ENCODE measurements at places on chromosomes 7 and 10.

DNA sequence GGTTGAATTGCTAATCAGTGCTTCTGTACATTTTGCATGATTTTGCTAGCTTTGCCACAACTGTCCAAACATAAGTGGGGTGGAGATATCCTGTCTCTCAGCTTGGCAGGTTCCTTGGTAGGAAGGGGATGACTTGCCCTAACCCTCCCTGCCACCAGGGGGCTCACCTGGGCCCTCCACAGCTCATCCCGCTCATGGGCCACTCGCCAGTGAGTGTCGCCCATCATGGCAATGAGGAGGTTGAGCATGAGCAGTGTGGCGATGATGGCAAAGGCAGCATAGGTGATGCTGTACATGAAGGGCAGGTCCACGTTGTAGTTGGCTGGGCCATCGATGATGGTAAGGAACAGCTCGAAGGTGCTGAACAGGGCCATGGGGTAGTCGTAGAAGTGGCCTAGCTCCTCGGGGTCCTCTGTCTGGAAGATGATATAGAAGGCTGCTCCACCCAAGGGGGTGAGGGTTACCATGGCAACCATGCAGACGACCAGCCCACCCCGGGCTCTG lies 12.2 kb downstream of the TRPV6 start:
- no peak overlapping the region for H3K27ac ChIP-seq
- H3K36me3 ChIP-seq, result no peaks in the 10 kb centered on the region
- no peak overlapping the region for H3K4me3 ChIP-seq
- H3K27me3 ChIP-seq, result no peaks in the 10 kb centered on the region

DNA sequence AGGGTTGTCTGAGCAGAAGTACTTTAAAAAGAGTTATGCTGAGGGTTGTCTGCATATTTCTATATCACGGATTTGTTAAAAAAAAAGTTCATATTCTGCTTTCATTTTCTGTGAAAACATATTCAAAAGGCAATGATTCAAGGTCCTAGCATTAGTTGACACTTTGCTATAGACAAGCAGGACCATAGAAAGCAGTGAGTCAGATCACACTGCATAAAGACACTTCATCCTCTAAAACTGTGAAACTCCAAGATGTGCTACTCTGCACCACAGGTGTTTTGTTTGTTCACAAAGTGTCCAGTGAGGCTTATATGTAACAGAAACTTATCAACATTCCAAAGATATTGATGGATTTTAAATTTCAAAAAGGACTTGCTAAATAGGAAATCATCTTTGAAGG lies 47.0 kb downstream of the SPAM1 start:
- H3K27ac ChIP-seq, result no peak overlapping the region
- H3K27me3 ChIP-seq, result no peaks in the 10 kb centered on the region
- no peak for DNase-seq
- H3K4me1 ChIP-seq, result no peaks in the 10 kb centered on the region
- no peaks in the 10 kb centered on the region for H3K36me3 ChIP-seq

DNA sequence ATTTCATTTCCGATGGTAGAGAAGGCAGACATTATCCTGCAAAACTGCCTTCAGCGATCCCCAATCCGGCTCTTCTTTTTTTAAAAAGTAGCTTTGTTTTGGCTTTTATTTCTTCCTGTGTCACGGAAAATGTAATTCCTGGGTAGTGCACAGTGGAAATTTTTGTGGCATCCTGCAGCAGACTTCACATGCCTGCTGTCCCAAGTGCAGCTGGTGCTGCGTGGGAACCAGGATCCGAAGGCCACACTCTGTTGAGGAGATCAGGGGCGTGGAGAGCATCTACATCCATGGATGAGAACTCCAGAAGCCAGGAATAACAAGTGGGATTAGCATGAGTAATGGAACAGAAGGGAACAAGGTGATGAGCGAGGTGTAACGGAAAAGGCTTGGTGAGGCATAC lies 4.6 kb downstream of the VWA2 start:
- H3K27ac ChIP-seq, result peak overlapping the region; percentile 68
- H3K4me1 ChIP-seq, result peaks cover 6% of the 10 kb centered on the region
- DNase-seq, result no peak
- no peak overlapping the region for H3K4me3 ChIP-seq
- no peaks in the 10 kb centered on the region for H3K36me3 ChIP-seq
- no peaks in the 10 kb centered on the region for H3K27me3 ChIP-seq

- no peaks in the 10 kb centered on the region for H3K36me3 ChIP-seq
- no peaks in the 10 kb centered on the region for H3K27me3 ChIP-seq
- DNase-seq, result no peak
- peak overlapping the region; percentile 56 for H3K4me3 ChIP-seq
Observed at GRCh38 chr10:127195041-127195506, 1.3 kb downstream of the INSYN2A start.

DNA sequence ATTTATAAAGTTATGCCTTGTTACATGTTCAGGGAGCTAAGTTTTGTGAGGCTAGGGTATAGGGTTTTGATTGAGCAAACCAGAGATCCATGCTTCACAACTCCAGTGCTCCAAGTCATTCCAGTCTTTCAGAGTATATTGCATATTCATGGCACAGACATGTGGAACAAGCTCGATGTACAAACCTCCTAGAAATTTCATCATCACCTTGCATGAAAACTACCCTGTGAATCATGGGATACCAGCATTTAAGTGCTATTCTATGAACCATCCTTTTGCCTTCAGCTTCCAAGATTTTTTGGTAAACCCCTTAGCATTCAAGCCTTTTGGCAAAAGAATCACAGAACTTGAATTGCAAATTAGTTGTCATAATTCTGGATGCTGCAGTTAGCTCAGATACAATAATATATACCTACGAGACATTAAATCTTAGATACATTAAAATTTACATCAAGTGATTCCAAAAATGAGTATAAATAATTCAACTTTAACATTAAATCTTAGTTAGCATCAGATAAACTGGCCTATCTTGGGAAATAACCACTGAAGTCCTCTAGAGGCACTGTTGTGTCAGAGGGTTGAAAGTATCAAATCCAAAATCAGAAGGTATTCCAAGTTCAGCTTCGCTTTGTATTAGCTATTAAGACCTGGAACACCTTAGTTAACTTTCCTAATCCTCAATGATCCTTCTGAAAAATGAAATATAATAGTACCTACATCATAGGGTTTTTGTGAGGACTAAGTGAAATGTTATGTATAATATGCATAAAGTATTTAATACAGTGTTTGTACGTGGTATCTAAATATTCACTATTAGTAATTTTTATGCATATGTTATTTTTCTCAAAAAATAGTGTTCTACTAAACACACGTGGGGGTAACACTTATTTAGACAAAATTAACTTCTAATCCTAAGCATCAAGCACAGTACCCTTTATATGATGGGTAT lies 55.5 kb upstream of the CABCOCO1 start:
- no peak for DNase-seq
- H3K4me3 ChIP-seq, result no peak overlapping the region
- H3K36me3 ChIP-seq, result no peaks in the 10 kb centered on the region
- H3K27me3 ChIP-seq, result no peaks in the 10 kb centered on the region

GRCh38 chr7:85392326-85392725 lies 205.5 kb upstream of the SEMA3D start:
- no peaks in the 10 kb centered on the region for H3K27me3 ChIP-seq
- DNase-seq, result no peak
- no peaks in the 10 kb centered on the region for H3K36me3 ChIP-seq
- H3K4me1 ChIP-seq, result no peaks in the 10 kb centered on the region

- peak; percentile 46 for DNase-seq
- H3K27me3 ChIP-seq, result no peaks in the 10 kb centered on the region
- H3K36me3 ChIP-seq, result no peaks in the 10 kb centered on the region
Observed at GRCh38 chr7:44151956-44152355, 10.8 kb upstream of the MYL7 start.

DNA sequence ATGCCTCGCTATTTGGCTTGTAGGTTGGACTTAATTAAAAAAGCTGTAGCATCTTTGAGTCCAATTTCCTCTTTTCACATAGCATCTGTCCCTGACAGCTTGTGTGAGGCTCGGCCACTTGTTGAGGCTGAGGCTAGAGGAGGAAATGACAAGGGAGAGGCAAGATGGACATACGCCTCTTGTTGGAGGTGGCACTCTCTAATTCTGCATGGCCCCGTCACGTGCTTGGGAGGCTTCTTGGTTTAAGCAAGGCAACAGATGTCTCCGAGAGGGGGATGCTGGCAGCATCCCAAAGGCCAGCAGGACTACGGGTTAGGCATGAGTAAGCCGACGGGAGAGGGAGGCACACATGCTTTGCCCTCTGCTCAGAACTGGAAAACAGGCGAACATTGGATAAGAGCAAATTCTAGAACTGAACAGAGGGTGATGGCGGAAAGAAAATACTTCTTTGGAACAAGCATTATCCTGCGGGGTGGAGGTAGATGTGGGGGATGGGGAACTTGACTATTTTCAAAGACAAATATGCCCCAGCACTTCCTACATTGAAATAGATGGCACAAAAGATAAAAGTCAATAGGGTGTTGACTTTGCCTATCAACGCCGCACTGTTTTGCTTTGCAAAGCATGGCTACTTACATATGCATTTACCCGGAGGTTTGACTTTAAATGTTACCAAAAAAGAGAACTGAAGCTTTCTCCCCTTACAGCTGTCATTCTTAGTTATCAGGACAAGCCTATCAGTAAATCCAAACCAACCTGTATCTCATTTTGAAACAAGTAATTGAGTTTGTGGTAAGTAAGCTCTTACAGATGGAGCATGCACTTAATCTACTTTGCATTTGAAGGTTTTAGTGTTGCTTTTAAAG lies 94.8 kb downstream of the CHN2 start:
- H3K27me3 ChIP-seq, result no peaks in the 10 kb centered on the region
- H3K4me1 ChIP-seq, result no peaks in the 10 kb centered on the region
- DNase-seq, result no peak
- H3K36me3 ChIP-seq, result no peaks in the 10 kb centered on the region
- H3K4me3 ChIP-seq, result no peak overlapping the region

GRCh38 chr10:132667342-132668047 lies 118.5 kb downstream of the NKX6-2 start:
- DNase-seq, result no peak
- no peaks in the 10 kb centered on the region for H3K27me3 ChIP-seq
- H3K27ac ChIP-seq, result no peak overlapping the region

- H3K4me1 ChIP-seq, result no peaks in the 10 kb centered on the region
- no peak for DNase-seq
- no peaks in the 10 kb centered on the region for H3K27me3 ChIP-seq
- H3K36me3 ChIP-seq, result no peaks in the 10 kb centered on the region
- H3K27ac ChIP-seq, result no peak overlapping the region
Observed at GRCh38 chr10:77509391-77509790, 128.2 kb downstream of the KCNMA1 start.

- no peaks in the 10 kb centered on the region for H3K36me3 ChIP-seq
- no peaks in the 10 kb centered on the region for H3K4me1 ChIP-seq
- no peak overlapping the region for H3K27ac ChIP-seq
- no peak overlapping the region for H3K4me3 ChIP-seq
Observed at GRCh38 chr7:151503902-151504714, 15.6 kb downstream of the RHEB start.

- no peaks in the 10 kb centered on the region for H3K4me1 ChIP-seq
- no peak overlapping the region for H3K27ac ChIP-seq
- no peak for DNase-seq
- H3K27me3 ChIP-seq, result no peaks in the 10 kb centered on the region
- H3K36me3 ChIP-seq, result no peaks in the 10 kb centered on the region
Observed at GRCh38 chr7:39605087-39605486, 18.3 kb upstream of the RALA start.

- no peaks in the 10 kb centered on the region for H3K27me3 ChIP-seq
- H3K4me3 ChIP-seq, result no peak overlapping the region
Observed at GRCh38 chr7:99094401-99094800, 49.5 kb downstream of the SMURF1 start.

DNA sequence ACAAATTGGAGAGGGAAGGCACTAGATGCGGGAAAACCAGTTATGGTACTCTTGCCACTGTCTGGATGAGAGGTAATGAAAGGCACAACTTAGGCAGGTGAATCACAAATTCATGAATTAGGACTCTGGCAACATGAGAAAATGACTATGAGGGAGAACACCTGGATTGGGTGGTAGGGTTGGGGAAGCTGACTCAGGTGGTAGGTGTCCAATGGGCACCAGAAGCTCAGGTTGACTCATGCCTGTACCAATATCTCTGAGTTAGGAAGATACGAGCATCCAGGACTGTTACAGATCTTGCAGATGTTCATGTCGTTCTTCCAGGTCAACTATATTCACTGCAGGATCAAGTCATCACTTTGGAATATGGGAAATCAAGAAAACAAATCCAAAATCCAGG lies 56.7 kb downstream of the NPY start:
- no peaks in the 10 kb centered on the region for H3K36me3 ChIP-seq
- no peaks in the 10 kb centered on the region for H3K4me1 ChIP-seq
- H3K27me3 ChIP-seq, result no peaks in the 10 kb centered on the region
- DNase-seq, result no peak

DNA sequence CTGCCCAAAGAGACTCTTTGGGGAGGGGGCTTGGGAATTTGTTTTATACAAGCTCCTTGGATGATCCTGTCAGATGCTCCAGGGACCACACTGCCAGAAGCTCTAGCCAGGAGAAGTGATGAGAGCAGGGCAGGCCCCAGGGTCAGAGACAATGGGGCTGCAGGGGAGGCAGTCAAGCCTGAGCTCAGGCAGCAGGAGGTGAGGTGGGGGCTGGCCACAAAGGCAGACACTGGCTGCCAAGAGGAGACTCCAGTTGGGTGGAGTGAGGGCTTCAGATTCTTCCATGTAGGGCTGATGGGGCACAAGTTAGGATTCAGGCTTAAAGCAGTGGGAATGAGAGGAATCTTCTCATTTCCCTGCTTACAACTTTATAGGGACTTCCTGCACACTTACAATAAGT lies 35.6 kb upstream of the LOXL4 start:
- no peak overlapping the region for H3K27ac ChIP-seq
- H3K36me3 ChIP-seq, result no peaks in the 10 kb centered on the region
- H3K4me1 ChIP-seq, result no peaks in the 10 kb centered on the region
- DNase-seq, result no peak
- H3K27me3 ChIP-seq, result no peaks in the 10 kb centered on the region

GRCh38 chr7:126755381-126755780 lies 497.4 kb downstream of the GRM8 start:
- H3K4me1 ChIP-seq, result no peaks in the 10 kb centered on the region
- no peaks in the 10 kb centered on the region for H3K36me3 ChIP-seq
- no peak overlapping the region for H3K4me3 ChIP-seq
- no peak overlapping the region for H3K27ac ChIP-seq

DNA sequence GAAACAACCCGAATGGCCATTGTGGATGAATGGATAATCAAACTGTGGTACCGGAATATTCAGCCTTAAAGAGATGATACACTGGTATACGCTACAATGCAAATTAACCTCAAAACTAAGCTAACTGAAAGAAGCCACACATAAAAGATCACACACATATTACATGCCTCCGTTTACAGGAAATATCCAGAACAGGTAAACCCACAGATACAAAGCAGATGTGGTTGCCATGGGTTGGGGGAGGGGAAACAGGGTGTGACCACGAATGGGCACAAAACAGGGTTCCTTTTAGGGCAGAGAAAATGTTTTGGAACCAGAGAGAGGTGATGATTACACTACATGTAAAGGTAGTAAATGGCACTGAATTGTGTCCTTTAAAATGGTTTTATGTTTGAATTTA lies 16.6 kb downstream of the ESYT2 start:
- no peaks in the 10 kb centered on the region for H3K27me3 ChIP-seq
- no peaks in the 10 kb centered on the region for H3K4me1 ChIP-seq

GRCh38 chr10:75234683-75235374 lies 928 bp downstream of the COMTD1 start:
- peaks cover 8% of the 10 kb centered on the region for H3K4me1 ChIP-seq
- no peaks in the 10 kb centered on the region for H3K36me3 ChIP-seq
- H3K4me3 ChIP-seq, result peak overlapping the region; percentile 84

GRCh38 chr7:26485367-26485934 lies 193.8 kb downstream of the SNX10 start:
- H3K4me1 ChIP-seq, result no peaks in the 10 kb centered on the region
- H3K4me3 ChIP-seq, result no peak overlapping the region
- no peak overlapping the region for H3K27ac ChIP-seq
- no peak for DNase-seq
